ENCODE measurements at places on chromosomes 16 and 17. TPM values are rescaled to one million over a fixed set of nuclear protein-coding genes. Genes with fewer than 3 reads are reported as not detected.

DNA sequence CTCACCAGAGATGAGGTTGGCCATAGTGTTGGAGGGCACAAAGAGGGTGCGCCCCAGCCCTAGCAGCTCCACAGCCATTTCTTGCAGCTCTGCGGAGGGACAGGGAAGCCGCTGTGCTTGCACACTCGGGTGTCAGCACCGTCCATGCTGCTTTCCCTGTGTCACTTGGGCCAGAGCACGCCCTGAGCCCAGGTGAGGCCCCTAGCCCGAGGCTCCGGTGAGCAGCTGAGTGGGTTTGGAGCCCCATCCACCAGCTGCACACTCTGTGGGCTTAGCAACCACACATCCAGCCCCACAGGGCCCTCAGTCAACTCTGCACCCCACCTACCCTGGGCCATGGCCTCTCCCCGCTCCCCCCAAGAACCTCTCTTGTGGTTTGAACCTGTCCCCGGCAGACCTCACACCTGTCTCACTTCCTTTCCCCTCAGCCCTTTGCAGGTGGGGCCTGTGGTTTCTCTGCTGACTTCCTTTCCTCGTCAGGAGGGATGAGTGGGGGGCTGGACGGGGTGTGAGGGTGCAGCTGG, 20.7 kb downstream of the TMEM235 start:
- H3K27me3 ChIP-seq = no peaks in the 10 kb centered on the region
- H3K4me1 ChIP-seq = peaks cover 23% of the 10 kb centered on the region
- DNase-seq = peak; percentile 14
- H3K4me3 ChIP-seq = no peak overlapping the region

DNA sequence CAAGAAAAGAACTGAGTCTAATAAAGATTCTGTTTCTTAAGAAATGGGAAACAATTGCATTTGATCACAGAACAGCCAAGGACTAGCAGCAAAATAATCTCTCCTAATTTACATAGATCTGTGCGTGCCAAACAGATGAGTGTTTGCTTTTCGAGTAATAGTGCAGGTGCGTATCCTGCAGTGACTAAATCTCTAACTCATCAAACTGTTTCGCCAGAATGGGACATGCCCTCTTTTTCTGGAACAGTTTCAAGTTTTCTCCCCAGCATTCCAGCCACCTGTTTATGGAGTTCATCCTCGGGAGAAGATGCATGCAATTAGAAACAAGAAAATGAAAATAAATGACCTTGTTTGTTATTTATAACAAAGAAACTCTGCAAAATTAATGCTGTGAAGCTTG, 5.7 kb upstream of the TOX3 start:
- H3K36me3 ChIP-seq = no peaks in the 10 kb centered on the region
- no peak overlapping the region for H3K27ac ChIP-seq
- no peaks in the 10 kb centered on the region for H3K27me3 ChIP-seq

The DBF4B gene
- 3.4 TPM for total RNA-seq

- H3K36me3 ChIP-seq = peaks cover 2% of the 10 kb centered on the region
- peaks cover 41% of the 10 kb centered on the region for H3K4me1 ChIP-seq
- no peaks in the 10 kb centered on the region for H3K27me3 ChIP-seq
- no peak for DNase-seq
- no peak overlapping the region for H3K27ac ChIP-seq
Observed at GRCh38 chr17:38893113-38893512, 23.3 kb downstream of the LASP1 start.

The CNTD1 gene
- total RNA-seq = not detected

The MARVELD3 gene
- total RNA-seq = 58.7 TPM
